IgD-negative memory B cell (primary cell): ENCODE measurements at places on chromosomes 7 and 10. TPM values are rescaled to one million over a fixed set of nuclear protein-coding genes. Genes with fewer than 3 reads are reported as not detected.

VPS37D gene
- polyA plus RNA-seq, result 0.39 TPM

ENO4 gene
- 0.45 TPM for polyA plus RNA-seq

ITIH5 gene
- polyA plus RNA-seq, result not detected

GIMAP1 gene
- 3.0 TPM for polyA plus RNA-seq

CHCHD2 gene
- polyA plus RNA-seq, result 530 TPM

SUN3 gene
- not detected for polyA plus RNA-seq

ACHE gene
- polyA plus RNA-seq, result not detected

DNAAF5 gene
- 2.7 TPM for polyA plus RNA-seq

AGR2 gene
- polyA plus RNA-seq, result not detected

CALU gene
- polyA plus RNA-seq, result 20.8 TPM

HTR5A gene
- polyA plus RNA-seq, result not detected

ADAM22 gene
- polyA plus RNA-seq, result 0.23 TPM

TMEM248 gene
- 121 TPM for polyA plus RNA-seq

FAM25C gene
- polyA plus RNA-seq, result not detected

TCAF2 gene
- 2.4 TPM for polyA plus RNA-seq

OR6V1 gene
- polyA plus RNA-seq, result not detected

ZWINT gene
- polyA plus RNA-seq, result 1.9 TPM

SPOCK2 gene
- 65.5 TPM for polyA plus RNA-seq

PHYHIPL gene
- polyA plus RNA-seq, result not detected

CTNNA3 gene
- 1.0 TPM for polyA plus RNA-seq

AOAH gene
- 2.8 TPM for polyA plus RNA-seq

LOXL4 gene
- 0.08 TPM for polyA plus RNA-seq

TRIL gene
- polyA plus RNA-seq, result not detected

MYL10 gene
- not detected for polyA plus RNA-seq

SPDYE1 gene
- polyA plus RNA-seq, result 0.10 TPM

NME8 gene
- not detected for polyA plus RNA-seq
